ENCODE measurements at places on chromosomes 4 and X.

DNA sequence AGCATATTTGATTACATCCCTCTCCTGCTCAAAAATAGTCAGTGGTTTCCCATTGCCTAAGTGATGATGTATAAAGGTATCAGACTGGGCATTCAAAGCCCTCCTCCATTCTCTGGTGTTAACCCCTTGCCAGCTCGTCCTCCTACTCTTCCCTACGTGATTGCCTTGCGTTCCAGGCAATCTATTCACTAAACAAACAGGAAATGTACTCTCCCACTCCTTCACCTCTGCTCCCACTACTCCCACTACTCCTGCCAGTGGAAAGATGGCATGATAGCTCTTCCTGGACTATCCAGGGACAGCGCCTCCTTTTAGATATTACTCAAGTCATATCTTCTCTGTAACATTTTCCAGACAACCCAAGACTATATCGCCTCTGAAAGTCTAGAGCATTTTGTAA, 5.8 kb downstream of the DGAT2L6 start:
- DNase-seq: no peak

DNA sequence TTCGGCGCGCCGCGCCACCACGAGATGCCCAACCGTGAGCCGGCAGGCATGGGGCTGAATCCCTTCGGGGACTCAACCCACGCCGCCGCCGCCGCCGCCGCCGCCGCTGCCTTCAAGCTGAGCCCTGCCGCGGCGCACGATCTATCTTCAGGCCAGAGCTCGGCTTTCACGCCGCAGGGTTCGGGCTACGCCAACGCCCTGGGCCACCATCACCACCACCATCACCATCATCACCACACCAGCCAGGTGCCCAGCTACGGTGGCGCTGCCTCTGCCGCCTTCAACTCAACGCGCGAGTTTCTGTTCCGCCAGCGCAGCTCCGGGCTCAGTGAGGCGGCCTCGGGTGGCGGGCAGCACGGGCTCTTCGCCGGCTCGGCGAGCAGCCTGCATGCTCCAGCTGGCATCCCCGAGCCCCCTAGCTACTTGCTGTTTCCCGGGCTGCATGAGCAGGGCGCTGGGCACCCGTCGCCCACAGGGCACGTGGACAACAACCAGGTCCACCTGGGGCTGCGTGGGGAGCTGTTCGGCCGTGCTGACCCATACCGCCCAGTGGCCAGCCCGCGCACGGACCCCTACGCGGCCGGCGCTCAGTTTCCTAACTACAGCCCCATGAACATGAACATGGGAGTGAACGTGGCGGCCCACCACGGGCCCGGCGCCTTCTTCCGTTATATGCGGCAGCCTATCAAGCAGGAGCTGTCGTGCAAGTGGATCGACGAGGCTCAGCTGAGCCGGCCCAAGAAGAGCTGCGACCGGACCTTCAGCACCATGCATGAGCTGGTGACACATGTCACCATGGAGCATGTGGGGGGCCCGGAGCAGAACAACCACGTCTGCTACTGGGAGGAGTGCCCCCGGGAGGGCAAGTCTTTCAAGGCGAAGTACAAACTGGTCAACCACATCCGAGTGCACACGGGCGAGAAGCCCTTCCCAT, 1.1 kb downstream of the ZIC3 start:
- no peak for DNase-seq

GRCh38 chrX:119459181-119459580, 9.1 kb upstream of the SLC25A5 start:
- DNase-seq: no peak

- DNase-seq: no peak
These were observed 480.1 kb downstream of the IL1RAPL1 start for GRCh38 chrX:29067351-29067750.

GRCh38 chr4:4317496-4318232, 27.6 kb downstream of the ZBTB49 start:
- no peak for DNase-seq

- no peak for DNase-seq
These were observed 678.6 kb downstream of the IQCM start for GRCh38 chr4:149136951-149137620.

- DNase-seq: peak; percentile 11
These were observed 38.6 kb upstream of the SORCS2 start for GRCh38 chr4:7153711-7154110.

DNA sequence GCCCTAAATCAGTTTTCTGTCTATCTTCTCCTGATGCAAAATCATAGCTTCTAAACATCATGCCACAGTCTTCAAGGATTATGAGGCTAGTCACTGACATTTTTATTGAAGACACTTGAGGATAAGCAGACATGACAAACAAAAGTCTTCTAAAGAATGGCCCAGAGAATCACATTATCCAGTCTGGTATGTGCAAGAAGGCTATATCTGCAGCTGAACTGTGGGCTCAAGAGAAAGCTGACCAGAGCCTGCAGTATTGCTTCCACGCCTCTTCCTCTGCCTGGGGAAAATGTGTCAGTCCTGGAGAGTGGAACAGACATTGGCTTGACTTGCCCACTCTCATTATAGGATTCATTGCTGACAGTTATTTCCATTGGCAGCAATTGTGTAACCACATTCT, 553.5 kb downstream of the SPOCK3 start:
- DNase-seq: no peak

DNA sequence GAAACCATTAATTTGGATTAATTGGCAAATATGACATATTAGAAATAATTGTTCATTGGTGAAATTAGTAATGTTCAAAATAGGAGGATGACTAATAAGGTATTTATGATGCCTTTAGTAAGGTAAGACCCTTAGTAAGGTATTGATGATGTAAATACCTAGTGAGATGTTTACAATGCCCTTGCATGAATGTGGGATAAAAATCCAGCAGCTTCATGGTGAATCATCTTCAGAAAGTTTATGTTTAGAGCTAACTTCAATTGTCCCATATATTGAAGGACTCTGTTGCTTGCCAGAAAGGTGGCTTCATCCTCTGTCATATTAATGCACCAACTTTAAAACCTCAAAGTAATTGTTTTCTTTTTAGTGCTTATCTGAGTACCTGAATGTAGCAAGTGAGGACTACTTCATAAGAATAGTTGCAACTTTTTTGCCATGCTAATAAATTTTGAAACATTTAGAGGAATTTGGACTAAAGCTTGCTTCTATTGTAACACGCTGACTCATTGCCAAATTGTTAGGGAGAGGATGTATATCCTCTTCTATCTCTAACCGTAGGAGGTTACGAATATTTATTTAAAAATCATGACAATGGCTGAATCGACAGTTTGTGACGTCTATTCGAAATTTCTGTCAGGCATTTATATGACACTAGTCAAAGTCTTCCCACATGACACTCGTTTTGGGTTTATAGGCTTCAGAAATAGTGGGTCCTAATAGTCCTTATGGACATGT, 174.1 kb upstream of the HS3ST1 start:
- DNase-seq: no peak

- no peak for DNase-seq
These were observed 6.8 kb upstream of the CLCN5 start for GRCh38 chrX:49915361-49916222.

DNA sequence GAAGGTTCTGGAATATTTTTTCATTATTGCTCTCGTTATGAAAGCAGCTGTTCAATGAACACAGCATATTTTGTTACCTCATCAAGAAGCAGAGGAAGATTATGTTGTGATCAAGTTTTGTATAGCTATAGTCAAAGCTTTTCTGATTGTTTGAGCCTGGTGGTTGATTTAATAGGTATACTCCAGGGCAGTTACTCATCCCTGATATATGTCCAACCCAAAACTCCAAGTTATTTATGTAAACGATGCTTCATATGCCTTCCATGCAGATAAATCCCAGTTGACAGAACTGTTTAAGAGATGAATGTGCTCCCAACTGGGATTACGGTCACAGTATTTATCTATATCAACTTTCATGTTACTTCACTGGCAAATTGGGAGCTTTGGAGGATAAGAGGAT, 19.1 kb downstream of the NAA11 start:
- no peak for DNase-seq

GRCh38 chr4:54213001-54213400, 16.1 kb upstream of the PDGFRA start:
- no peak for DNase-seq

DNA sequence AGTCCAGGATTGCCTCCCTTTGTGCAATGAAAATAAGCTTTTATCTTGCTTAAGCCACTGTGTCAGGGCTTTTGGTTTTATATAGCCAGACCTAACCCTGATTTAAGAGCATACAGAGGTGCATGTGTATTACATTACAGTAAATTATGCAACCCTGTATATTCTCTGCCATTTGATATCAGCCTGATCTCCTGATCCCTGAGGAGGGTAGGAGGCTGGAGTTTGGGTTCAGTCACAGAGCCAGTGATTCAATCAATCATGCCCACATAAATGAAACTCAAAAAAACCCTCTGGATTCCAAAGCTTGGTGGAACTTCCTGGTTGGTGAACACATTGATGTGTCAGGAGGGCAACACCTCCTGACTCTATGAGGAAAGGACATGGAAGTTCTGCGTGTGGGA, 7.3 kb upstream of the KLHL8 start:
- DNase-seq: no peak

GRCh38 chrX:149568701-149569296, 18.5 kb downstream of the MAGEA9B start:
- DNase-seq: no peak

GRCh38 chr4:153494562-153494961, 28.4 kb downstream of the TMEM131L start:
- no peak for DNase-seq

- DNase-seq: no peak
These were observed 82.5 kb upstream of the MSX1 start for GRCh38 chr4:4776934-4777333.

- no peak for DNase-seq
These were observed 139.9 kb downstream of the RNF150 start for GRCh38 chr4:140993370-140993769.

- peak; percentile 65 for DNase-seq
These were observed 38.8 kb upstream of the BEX4 start for GRCh38 chrX:103175944-103176753.

GRCh38 chrX:10677490-10677889, 57.1 kb upstream of the MID1 start:
- DNase-seq: no peak

- no peak for DNase-seq
These were observed 128.2 kb downstream of the FRYL start for GRCh38 chr4:48651914-48652313.

GRCh38 chr4:14152834-14153519, 525.5 kb upstream of the BOD1L1 start:
- DNase-seq: no peak

GRCh38 chr4:122458625-122459024, 2.1 kb upstream of the IL2 start:
- DNase-seq: no peak

- no peak for DNase-seq
These were observed 181.0 kb downstream of the DCTD start for GRCh38 chr4:182736207-182736606.

DNA sequence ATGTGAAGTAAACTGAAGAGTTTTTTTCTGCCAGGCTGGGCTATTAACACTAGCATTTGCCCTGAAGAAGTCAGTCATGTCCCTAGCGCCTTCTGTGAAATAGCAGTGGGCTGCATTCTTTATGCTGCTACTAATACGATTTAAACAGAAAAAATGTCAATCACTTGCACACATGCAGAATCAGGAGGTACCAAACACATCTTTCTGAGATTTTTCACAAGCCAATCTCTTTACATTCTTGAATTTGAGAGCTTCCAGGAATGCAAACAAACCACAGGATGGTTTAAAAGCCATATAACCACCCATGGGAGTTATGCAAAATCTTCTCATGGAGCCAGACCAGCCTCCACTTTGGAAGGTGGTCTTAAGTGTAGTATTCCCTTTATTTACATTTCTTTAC, 220.1 kb downstream of the IQCM start:
- no peak for DNase-seq

- no peak for DNase-seq
These were observed 10.3 kb downstream of the ATP5ME start for GRCh38 chr4:663438-664428.

DNA sequence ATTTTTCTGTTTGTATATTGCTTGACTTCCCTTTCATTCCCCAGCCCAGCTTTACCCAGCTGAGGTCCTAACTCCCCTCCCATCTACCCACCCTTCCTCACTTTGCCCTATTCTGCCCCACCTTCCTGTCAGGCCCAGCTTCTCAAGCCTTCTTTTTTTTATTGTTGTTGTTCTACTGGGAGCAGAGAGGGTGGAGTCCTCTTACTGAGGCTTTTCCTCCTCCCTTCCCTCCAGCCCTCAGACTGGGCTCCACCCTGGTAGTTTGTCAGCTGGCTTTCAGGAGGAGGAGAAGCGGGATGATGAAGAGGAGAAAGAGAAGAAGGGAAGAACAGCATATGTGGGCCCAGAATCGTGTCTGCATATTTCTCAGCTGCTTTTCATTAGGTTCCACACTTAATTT, 3.2 kb upstream of the KLF8 start:
- DNase-seq: peak; percentile 32

DNA sequence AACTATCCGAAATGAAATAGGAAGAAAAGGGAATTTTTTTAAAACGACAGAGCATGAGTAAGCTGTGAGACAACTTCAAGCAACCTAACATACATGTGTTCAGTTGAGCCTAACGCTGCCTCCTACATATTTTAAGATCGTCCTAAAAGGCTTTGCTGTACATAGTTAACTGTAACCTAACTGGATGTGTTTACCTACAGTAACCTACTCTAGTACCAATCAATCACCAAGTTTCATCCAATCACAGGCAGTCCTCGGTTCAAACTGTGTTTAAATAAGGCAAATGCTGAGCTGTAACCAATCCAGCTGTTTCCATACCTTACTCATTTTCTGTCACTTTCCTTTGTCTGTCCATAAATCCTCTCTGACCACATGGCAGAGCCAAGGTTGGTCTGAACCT, 17.1 kb downstream of the RCHY1 start:
- no peak for DNase-seq

GRCh38 chr4:13865871-13866669, 238.5 kb upstream of the BOD1L1 start:
- DNase-seq: no peak

- no peak for DNase-seq
These were observed 32.4 kb downstream of the SLC2A9 start for GRCh38 chr4:9988933-9989332.

DNA sequence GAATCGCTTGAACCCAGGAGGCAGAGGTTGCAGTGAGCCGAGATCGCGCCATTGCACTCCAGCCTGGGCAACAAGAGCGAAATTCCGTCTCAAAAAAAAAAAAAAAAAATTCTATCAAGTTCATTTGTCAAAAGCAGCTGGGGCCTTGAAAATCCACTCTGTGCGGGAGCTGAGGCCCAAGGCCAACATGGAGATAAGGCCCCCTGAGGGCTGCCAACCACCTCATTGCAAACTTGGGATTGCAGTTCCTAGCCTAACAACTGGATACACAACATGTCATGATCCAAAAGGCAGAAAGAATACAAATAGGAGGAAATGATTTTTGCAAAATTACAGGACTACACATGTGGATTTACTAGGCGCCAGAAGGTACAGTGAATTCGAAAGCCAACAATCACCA, 22.5 kb upstream of the PRDX4 start:
- no peak for DNase-seq

DNA sequence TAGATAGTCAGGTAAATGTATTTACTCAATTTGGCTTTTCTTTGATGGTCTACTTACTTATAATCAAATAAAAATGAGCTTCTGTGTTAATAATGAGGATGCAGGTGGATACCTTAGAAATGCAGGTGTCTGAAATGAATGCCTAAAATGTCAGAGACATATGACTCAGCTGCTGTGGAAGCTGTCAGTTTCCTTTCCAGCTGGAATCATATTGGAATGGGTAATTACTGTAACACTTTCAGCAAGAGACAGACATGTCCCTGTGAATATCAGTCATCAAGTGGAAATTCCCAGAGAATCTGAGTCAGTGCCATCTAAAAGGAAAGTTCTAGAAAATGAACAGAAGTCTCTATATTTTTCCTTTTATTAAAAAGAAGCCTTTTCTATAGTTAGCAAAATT, 783.0 kb upstream of the AADAT start:
- no peak for DNase-seq

GRCh38 chr4:2689825-2690700, 66.1 kb downstream of the TNIP2 start:
- peak; percentile 75 for DNase-seq

Measured in tibial artery (tissue), 4 donors.